Naive thymus-derived CD8-positive, alpha-beta T cell (primary cell): ENCODE measurements at places on chromosomes 11 and 22.

GRCh38 chr11:9015677-9016076 lies 11.9 kb upstream of the NRIP3 start:
- peak; percentile 78 for DNase-seq

DNA sequence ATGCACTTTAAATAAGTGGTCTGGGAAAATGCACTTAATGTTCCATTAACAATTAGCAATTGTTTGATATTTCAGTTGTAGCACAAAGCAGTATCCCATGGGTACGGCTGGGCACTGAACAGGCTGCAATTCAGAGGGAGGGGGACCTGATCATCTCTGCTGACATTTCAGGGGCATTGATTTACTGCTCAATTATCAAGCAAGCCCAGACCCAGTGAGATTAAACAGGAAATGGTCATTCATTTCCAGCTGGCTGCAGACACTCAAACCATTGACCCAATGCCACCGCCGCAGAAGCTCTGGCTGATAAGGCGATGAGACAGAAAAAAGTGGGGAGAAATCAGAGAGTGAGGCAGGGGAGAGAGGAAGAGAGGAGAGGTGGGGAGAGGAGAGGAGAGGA lies 1.2 kb downstream of the GPR83 start:
- DNase-seq: no peak

- no peak for DNase-seq
Observed at GRCh38 chr22:32836280-32837123, 35.0 kb downstream of the TIMP3 start.

DNA sequence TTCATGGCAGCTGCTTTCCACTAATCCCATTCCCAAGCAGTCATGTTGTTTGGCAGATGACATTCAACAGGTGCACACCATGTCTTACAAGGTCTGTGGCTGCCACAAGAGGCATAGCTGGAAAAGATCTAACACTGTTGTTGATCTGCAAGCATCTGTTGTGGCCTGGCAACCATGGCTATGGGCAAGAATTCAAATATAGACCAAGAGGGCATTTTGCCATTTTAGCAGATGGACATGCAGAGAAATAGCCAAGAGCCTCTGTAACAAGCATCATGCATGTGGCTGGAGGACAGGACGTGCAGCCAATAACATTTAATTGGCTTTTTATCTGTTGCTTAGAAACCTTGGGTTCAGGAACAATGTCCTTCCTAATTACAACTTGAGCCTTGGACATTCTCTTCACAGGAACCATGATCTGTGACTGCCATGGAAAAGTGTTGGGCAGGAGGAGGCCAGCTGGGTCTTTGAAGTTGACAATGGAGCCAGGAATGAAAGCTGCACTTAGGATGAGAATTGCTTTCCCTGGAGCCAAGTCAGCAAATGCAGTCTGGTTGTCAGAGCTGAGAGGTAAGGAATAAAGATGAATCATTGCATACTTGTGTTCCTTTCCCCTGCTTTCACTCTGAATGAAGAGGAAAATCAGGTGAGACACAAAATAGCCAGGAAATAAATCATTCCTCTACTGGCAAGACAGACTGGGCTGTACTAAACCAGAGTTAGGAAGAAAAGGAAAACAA lies 113.6 kb upstream of the ANO5 start:
- no peak for DNase-seq

GRCh38 chr11:132804258-132804657 lies 728.0 kb downstream of the OPCML start:
- DNase-seq: no peak

- no peak for DNase-seq
Observed at GRCh38 chr11:65390996-65391395, 4.6 kb downstream of the FRMD8 start.

GRCh38 chr11:112279901-112280267 lies 19.2 kb upstream of the PLET1 start:
- DNase-seq: peak; percentile 77

DNA sequence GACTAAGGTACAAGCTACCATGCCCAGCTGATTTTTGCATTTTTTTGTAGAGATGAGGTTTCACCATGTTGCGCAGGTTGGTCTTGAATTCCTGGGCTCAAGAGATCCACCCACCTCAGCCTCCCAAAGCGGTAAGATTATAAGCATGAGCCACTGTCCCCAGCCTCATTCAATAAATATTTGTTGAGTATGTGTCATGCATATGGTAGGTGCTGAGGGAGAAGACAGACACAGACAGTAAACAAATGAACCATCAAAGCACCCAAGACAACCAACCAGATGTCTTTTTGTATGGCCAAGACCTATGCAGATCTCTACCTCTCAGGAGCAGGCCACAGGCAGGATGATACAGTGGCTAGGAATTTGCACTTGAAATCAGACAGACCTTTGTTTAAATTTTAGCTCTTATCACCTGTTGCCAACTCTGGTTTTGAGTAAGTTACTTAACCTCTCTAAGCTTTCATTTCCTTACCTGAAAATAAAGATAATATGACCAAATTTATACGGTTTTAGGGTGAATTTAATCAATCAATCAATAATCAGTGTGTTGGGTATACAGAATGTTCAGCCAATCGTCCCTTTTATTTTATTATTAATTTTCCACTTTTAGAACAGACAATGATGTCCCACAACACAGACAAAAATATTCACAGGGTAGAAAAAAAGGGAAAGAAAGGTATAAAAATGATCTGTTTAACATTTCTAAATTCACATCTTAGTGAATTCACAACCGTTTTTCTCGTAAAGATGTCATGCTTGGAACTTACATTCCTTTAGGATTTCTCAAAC lies 128.2 kb downstream of the SGSM3 start:
- DNase-seq: no peak

GRCh38 chr11:79116600-79116999 lies 324.2 kb downstream of the TENM4 start:
- no peak for DNase-seq

DNA sequence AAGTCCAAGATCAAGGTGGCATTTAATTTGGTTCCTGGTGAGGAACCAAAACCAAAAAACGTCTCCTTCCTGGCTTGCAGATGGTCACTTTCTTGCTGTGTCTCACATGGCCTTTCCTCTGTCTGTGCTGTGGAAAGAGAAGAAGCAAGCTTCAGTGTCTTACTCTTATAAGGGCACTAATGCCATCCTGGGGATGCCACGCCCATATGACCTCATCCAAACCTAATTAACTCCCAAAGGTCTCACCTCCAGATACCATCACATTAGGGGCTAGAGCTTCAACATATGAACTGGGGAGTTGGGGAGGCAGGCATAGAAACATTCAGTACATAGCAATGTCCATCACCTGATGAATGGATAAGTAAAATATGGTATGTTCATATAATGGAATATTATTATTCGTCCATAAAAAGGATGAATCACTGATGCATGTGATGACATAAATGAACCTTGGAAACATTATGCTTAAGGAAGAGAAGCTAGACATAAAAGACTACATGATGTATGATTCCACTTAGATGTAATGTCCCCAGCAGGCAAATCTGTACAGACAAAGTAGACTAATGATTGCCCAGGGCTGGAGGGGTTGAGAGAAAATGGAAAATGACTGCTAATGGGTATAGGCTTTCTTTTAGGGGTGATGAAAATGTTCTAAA lies 78.6 kb upstream of the B3GNT6 start:
- DNase-seq: no peak

GRCh38 chr11:118938491-118939403 lies 13.0 kb upstream of the BCL9L start:
- DNase-seq: no peak

GRCh38 chr11:110951950-110952503 lies 239.8 kb upstream of the ARHGAP20 start:
- no peak for DNase-seq

- no peak for DNase-seq
Observed at GRCh38 chr22:38108561-38109319, 1.7 kb downstream of the BAIAP2L2 start.

GRCh38 chr11:72111300-72112142 lies 974 bp downstream of the ANAPC15 start:
- DNase-seq: no peak

DNA sequence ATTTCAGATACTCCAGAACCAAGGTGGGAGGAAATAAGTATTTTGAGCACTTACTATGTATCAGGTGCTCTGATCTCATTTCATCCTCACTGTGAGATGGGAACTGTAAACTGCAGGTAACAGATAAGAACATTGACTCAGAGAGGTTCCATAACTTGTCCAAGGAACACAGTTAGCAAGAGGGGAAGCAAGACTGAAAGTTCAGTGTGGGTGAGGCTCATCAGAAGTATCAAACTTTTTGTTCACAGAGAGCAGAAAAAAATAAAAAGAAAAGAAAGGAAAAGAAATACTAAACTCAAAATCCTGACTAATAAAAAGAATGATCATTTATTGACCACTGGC lies 37.1 kb downstream of the RAB30 start:
- no peak for DNase-seq

DNA sequence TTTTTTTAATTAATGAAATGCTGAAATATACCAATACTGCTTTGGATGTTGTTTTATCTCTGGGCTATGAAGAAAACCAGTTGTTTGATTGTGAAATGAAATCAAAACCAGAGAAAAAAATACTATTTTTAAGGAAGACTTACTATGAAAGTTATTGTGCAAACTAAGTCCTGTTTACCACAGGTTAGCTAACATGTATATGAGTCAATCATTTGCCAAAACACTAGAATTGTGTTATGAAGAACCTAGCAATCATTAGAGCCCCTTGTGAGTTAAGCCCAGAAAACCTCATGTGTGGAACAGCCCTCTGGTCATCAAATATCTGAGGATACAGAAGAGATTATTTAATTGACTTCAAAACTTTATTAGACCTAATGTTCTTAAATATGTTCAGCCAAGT lies 83.7 kb downstream of the FAT3 start:
- no peak for DNase-seq

GRCh38 chr11:31903225-31904074 lies 92.3 kb upstream of the PAX6 start:
- no peak for DNase-seq

DNA sequence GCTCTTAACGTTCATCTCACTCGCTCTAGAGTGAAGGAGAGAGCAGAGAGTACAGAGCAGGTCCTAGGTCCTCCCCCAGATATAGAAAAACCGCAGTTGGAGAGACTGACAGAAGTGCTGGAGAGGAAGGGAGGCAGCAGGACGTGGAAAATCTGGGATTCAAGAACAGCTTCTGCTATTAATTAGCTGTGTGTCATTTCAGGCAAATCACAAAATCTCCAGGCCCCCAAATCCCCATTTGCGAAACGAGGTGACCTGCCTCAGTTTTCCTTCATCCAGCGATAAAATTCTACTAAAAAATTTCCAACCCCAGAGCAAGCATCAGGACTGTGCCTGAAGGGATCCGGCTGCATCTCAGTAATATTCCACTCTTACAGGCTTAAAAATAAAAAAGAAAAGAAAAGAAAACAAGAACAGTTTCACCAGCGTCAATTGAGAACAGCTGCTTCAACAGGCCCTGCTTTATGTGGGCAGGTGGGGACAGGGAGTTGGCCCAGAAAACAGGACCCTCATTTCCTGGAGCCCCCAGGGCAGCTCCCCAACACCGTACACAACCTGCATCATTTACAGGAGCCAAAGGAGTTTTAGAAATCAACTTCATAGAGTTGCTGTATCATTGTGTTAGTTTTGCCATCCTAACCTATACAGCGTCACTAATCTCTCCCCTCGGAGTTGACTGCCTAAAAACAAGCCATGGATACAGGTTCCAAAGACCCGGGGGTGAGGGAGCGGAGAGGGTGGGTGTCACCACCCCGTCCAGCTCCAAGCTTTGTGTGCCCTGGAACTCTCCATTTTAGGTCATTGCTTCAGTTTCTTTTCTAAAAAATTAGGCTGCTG lies 2.3 kb upstream of the MALAT1 start:
- DNase-seq: peak; percentile 56

DNA sequence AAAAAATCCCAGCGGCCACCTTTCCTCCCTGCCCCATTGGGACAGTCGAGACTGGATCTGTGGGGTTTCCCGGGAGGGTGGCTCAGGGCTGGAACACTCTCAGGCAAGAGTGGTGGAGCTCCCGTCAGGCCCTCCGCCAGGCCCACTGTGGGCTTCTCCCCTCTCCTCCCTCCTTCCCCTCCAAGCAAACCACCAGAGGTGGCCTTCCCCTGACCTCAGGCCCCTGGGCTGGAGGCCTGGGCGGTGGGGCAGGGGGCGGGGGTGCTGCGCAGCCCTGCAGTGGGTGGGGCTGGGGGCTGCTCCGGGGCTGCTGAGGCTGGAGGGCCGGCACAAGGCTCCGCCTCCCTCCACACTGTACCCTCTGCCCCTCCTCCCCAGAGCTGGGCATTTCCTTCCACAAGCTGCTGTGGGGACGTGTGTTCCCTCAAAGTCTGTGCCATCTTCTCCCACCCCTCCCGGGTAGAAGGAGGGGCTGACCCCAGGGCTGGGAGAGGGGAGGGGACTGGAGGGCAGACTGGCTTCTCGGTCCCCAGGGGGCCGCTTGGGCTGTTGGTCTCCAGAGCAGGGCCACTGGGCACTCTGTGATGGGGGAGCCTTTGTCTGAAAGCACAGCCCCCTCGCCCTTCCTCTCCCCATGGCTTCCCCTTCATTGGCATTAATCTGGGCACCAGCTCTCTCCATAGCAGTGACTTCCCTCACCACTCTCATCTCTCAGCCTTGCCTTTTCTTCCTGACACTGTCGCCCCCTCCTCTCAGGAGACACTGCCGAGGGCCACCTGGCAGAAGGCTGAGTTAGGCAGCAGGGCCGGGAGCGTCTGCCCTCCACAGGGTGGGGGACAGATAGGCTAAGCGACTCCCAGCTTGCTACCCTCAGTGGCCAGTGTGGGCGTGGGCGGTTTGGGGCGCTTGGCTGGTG lies 7.1 kb downstream of the RCOR2 start:
- no peak for DNase-seq

DNA sequence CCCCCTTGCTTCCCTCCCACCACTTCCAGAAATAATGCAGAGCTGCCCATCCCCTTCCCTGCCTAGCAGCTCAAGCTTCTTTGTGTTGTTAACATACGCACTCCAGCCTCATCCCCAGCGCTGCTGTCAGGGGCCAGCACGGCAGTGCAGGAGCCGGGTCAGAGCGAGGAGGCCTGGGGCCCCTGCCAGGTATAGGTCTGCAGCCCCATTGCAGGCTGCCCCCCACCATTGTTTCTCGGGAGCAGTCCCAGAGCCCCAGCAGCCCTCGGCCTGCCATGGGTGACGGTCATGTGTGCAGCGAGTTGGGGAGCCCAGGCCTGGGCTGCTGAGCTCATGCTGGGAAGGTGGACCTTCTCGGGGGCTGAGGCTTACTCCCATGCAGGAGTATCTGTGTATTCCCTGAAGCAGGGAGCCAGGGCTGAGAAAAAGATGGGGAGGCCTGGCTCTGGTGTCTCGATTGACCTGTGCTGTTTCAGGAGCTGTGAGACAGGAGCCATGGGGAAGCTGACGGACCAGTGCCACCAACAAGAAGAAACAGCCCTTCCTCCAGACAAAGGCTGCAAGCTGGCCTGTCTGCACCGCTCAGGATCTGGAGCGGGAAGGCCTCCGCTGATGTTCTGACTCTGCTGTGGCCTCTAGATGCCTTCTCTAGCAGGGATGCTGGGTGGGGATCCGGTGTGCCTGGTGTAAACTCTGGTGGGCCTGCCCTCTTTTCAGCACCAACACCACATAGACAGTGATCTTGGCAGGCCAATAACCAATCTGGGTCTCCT lies 220.5 kb upstream of the B3GAT1 start:
- no peak for DNase-seq
